ENCODE measurements at places on chromosomes 13 and 19.

- DNase-seq, result no peak
Observed at GRCh38 chr13:32381539-32381938, 46.4 kb downstream of the N4BP2L1 start.

GRCh38 chr13:40640202-40640601 lies 26.2 kb downstream of the FOXO1 start:
- no peak for DNase-seq

DNA sequence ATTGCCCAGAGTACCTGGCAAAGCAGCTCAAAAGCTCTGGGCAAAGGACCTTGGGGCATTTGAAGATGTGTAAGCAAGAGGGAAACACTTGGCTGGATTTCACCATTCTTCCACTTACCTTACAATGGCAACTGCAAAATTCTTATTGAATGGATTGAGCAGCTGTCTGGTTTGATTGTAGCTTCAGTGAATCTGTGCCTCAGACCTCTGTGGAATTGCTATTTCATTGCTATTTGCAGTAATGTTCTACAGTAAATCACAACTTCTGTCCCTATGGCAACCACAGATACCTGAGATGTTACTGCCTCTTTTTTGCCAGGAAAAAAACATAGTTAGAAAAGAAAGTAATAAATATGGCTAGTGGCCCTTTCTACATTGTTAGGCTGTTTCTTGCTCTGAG lies 519.5 kb downstream of the SUCLA2 start:
- DNase-seq, result no peak

DNA sequence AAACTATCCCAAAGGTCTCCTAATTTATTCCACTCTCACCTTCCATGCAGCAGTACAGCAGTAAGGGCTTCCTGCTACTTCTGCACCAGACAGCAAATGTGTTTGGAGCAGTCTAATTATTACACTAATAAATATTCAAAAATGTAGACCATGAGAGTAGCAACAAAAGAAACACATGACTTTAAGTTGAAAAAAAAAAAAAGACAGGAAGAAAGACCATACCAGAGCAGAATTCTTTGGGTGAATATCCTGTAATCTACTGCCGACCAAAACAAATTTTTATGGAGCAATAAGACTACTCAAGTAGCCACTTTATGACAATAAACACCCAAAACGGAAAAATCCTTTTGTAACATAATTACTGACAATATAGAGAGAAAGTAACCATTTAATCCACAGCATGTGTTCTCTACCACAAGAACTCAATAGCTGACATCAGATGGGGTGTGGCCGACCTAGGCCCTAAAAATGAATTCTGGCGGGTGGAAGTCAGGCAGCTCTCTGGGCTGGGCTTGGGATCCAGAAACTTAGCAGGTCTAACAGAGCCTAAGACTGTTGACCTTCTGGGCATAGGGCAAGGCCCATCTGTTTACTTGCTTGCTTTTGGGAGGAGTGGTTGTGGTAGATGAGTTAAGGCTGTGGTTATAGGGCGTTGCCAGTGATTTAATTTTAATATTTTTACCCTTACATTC lies 4.6 kb downstream of the KLF12 start:
- no peak for DNase-seq

- no peak for DNase-seq
Observed at GRCh38 chr19:31761281-31761913, 412.2 kb upstream of the TSHZ3 start.

- DNase-seq, result no peak
Observed at GRCh38 chr13:110980921-110981320, 66.1 kb upstream of the ANKRD10 start.

GRCh38 chr19:4581666-4582553 lies 22.4 kb upstream of the SEMA6B start:
- DNase-seq, result peak; percentile 45

GRCh38 chr19:18832306-18833140 lies 764 bp downstream of the UPF1 start:
- DNase-seq, result no peak

GRCh38 chr13:27476943-27477703 lies 26.8 kb upstream of the MTIF3 start:
- DNase-seq, result no peak
